ENCODE measurements at places on chromosomes 3 and 15. TPM values are rescaled to one million over a fixed set of nuclear protein-coding genes. Genes with fewer than 3 reads are reported as not detected.

Gene C3orf49
- total RNA-seq: not detected

DNA sequence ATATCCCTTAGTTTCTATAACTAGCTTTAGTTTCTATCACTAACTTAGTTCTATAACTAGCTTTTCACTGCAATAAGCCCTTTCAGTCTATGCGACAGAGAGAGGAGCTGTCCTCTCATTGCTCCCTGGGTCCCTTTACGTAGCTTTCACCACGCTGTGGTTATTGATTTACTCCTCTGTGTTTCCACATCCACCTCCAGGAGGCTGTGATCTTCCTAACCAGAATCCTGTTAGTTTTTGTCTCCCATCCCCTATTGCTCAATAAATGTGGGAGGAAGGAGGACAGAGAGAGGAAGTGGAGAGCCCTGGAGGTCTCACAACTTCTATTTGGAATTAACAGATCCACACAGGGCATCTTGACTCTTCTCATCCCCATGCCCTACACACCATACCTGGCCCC, 1036.1 kb downstream of the MCTP2 start:
- DNase-seq: no peak

GRCh38 chr15:73127302-73127936, 75.2 kb downstream of the NEO1 start:
- peak; percentile 68 for DNase-seq

DNA sequence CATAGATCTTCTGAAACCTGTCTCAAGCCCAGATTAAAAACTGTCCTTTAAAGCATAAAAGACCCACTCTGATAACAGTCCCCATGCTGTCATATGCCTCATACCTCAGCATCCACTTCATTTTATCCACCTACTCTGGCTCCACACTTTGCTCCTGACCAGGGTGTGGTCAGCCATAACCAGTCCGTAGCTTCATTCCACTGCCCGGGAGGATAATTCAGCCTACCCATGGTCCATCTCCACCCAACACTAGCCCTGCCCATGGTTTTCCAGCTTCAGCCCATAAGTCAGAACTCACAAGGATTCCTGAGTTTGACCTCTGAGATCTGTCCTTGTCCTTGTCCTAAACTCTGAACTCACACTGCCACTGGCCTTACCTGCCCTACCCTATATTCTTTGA, 262.1 kb upstream of the MANF start:
- DNase-seq: no peak

GRCh38 chr3:44893097-44893496, 18.7 kb downstream of the TGM4 start:
- DNase-seq: no peak

- DNase-seq: peak; percentile 83
Measured at GRCh38 chr3:116288485-116288884, 156.8 kb downstream of the LSAMP start.

Gene AGTR1
- 0.08 TPM for total RNA-seq

DNA sequence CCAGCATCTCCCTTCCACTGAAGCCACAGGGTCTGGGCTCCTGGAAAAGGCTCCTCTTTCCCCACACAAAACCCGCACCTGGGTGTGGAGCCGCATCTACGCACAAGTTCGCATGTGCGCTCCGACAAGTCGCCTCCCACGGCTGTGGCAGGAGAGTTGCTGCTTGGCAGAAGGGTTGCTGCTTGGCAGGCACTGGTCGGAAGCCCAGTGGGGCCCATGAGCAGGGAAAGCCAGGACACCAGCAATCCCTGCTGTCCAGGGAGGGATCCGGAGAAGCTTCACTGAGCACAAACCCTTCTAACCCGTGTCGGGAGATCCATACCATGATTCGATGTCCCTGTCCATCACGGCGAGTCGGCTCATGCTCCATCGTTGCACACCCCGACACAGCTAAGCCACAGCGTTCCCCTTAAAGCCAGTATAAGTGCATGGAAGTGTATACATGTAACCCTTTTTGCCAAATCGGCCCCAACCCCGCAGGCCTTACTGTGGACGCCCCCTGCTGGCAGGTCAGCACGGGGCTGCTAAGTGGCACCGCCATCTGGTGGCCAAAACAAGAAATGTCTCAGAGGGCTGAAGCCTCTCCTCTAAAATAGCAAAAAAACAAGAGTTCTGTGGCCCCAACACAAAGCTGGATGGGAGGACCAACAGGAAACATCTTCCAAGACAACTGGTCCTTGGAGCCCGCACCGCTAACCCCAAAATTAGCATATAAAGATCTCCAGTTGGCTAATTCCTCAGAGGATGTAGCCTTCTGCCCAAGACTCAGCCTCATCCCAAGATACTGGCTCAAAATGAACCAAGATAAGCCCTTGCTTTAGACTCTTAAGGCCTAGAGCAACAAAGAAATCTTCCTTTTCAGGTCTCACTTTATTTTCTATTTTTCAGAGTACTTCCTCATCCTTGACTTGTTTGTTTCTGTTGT, 8.3 kb downstream of the ANKRD63 start:
- DNase-seq: peak; percentile 83

DNA sequence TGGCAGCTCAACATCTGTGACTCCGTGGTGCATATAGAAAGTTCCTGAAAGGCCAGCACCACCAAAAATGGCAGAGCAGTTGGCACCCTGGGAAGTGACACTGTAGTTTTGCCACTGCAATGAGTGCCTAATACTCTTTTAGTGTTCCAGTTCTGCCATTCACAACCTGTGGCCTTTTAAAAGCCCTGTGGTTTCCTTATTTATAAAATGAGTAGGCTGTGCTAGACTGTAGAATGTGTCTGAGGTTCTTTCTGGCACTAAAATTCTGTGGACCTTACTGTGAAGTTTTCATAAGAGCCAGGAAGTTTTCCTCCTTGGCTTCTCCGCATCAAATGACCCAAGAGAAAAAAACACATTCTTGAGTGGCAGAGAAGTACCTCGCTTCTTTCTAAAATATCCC, 74.1 kb downstream of the MME start:
- no peak for DNase-seq

- DNase-seq: no peak
Measured at GRCh38 chr3:165181556-165181955, 14.6 kb downstream of the SLITRK3 start.

DNA sequence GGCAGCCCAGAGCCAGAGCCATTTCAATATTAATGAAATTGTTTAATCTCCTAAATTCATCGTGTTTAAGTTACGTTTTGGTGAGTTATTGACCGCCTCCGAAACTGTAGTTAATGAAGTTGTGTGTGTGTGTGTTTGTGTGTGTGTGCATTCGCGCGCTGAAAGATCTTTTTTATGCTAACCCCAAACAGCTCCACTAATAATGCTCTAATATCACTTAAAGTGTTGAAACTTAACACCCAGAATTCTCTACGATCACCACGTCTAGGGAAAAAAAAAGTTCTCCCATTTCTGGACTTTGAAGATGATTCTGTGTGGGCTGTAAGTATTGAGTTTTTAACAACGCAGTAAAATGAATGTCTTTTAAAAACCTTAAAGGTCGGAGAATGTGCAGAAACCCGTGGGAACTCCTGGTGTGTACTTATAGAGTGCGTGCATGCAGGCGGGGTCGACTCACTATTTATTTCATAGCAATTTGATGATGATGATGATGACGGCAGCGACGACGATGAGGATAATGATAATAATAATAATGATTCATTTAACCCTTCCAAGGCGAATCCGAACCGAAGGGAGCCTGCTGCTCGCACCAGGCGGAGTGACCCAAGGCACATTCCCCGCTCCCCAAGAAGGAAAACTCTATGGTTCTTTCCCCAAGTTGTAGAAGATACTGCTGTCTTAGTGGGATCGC, 1.4 kb upstream of the FOXB1 start:
- no peak for DNase-seq

- peak; percentile 47 for DNase-seq
Measured at GRCh38 chr3:170128977-170129431, 52.5 kb downstream of the PHC3 start.

Gene BCL2A1
- total RNA-seq: 105 TPM

Gene NUP210
- 14.9 TPM for total RNA-seq

- DNase-seq: no peak
Measured at GRCh38 chr15:55245059-55245458, 44.6 kb downstream of the RAB27A start.

GRCh38 chr3:15606434-15606891, 4.9 kb downstream of the BTD start:
- no peak for DNase-seq

DNA sequence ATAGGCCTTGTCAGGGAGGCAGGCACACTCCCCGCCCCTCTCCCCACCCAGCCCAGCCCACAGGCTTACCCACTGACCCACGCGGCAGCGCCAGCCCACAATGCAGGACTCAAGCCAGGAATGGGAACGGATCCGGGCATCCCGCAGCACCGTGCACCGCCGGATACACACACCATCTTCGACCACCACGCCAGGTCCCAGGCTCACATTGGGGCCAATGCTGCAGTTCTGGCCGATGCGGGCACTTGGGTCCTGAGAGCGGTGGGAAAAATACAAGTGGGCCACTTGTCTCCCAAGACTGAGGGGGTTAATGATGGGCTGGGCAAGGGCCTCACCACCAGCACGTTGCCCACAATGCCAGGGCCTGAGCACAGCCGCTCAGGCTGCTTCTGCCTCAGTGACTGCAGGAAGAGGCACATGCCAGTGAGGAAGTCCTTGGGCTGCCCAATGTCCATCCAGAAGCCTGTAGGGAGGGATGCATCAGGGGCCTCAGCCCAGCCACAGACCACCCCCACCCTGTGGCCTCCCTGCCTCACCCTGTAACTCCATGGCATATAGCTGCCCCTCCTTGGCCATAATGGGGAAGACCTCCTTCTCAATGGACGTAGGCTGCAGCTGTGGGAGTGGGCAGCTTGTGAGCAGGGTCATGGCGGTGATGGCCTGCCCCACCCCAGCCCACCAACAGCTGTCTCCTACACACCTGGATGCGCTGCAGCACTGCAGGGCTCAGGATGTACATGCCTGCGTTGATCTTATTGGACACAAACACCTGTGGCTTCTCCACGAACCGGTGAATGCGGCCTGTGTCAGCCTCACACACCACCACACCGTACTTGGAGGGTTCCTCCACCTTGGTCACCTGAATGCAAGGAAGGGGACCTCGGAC, 1.6 kb downstream of the GMPPB start:
- DNase-seq: no peak

DNA sequence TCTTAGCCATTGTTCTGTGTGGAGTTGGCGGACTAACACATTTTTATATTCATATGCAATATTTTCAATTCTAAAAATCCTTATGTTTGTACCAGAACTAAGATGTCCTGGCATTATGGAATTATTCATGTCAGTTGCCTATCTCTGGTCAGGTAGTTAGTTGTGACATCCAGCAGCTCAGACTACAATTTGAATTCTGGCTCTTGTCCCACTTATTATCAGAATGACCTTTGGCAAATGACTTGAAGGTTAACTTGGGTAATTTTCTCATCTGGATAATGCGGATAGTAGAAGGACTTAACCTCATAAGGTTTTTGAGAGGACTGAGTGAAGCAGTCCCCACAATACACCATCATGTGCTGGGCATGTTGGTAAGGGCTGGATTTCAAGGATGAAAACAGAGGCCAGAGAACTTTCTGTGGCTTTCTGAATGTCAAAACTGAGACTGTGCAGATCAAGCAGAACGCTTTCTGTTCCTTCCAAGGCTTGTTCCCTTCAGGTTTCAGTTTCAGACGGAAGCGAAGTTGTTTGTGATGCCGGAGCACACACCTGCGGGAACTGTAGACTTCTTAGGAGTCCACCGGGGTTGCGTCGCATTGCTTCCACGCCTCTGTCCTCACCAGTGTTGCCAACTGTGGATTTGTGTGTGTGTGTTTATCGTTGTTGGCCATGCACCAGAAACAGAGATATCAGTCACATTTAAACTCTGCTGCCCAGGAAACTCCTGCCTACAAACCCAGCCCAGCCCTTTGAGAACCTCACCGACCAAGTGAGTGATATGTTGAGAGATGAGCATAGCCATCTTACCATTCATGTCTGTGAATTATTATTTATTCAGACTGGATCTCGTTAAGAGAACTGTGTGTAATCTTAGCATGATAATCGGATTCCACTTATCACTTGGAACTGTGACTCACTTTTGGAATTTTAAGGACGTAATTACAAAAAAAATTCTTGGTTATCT, 76.0 kb downstream of the PTPRG start:
- DNase-seq: no peak

DNA sequence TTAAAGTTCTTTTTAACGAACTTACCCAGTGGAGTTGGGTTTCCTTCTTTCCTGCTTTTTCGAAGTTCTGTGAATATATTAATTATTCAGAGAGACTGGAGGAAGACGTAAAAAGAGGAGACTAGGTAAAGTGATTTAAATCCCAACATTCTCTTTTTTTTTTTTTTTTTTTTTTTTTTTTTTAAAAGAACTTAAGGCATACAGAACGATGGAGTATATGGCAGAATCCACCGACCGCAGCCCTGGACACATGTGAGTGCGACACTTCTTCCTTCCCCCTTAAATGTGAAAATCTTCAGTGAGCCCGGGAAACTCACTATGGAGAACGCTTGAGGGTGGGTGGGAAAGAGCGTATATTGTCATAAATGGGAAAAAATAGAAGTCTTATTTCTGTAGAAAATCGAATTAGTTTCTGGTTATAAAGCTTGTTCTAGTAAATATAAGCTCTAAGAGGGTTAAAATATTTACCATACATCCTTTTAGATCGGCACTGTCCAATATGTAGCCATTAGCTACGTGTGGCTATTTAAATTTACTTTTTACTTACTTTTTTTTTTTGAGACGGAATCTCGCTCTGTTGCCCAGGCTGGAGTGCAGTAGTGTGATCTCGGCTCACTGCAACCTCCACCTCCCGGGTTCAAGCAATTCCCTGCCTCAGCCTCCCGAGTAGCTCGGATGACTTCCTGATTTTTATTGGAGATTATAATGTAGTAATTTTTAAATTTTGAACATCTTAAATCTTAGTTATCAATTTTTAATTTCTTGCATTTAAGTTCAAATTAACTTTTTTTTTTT, 892 bp downstream of the NMD3 start:
- peak; percentile 12 for DNase-seq

Gene ARPP21
- total RNA-seq: not detected

DNA sequence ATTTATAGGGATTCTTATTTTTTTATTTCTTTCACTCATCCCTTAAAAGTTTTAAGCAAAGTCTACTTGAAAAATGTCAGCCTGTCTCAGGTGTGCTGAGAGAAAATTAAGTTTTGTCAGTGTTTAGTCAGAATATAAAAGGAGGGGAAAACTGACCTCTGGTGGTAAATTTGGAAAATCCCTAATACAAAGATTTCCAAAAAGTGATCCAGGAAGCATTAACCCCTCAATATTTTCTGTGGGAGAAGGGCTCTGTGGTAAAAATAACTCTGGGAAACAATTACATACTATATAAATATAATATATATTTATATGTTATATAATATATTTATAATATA, 41.0 kb upstream of the FRMD4B start:
- no peak for DNase-seq

Gene GPR62
- not detected for total RNA-seq

GRCh38 chr3:51974277-51974962, 444 bp upstream of the ABHD14A start:
- DNase-seq: no peak

Measured in SK-MEL-5 (cell line).